ENCODE measurements at places on chromosomes 1 and 21.

DNA sequence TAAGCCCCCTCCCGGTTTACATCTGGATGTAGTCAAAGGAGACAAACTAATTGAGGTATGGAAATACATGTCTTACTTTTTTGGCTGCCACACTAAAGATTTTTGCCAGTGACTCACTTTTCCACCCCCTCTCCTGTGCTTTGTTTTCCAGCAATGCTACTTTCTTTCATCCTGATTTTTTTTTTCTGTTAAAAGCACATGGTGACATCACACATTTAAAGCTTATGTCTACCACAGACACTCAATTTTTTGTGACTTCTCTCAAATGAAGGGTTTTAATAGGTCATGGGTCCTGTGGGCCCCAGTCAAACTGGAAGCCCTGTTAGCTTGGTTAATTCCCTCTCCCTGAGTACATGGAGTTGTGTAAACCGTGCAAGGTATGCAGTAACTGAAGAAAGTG lies 2.2 kb downstream of the PPP1R8 start:
- no peak for DNase-seq

DNA sequence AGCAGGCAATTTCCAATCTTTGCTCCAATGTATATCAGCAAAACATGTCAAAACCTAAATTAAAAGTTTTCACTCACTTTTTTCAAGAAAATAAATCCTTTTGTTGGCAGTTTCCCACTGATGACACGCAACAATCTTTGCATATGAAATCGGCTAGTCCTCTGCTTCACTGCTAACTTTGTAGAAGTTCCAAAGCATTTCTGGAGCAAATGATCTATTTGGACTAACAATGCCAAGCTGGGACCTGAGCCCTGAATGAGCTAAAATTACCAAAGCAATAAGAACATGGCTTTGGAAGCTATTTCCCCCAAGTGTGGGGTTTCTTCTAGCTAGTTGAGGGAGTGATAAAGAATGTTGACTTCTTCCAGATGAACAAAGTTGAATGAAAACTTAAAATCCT lies 5.1 kb downstream of the BEND5 start:
- DNase-seq: no peak

DNA sequence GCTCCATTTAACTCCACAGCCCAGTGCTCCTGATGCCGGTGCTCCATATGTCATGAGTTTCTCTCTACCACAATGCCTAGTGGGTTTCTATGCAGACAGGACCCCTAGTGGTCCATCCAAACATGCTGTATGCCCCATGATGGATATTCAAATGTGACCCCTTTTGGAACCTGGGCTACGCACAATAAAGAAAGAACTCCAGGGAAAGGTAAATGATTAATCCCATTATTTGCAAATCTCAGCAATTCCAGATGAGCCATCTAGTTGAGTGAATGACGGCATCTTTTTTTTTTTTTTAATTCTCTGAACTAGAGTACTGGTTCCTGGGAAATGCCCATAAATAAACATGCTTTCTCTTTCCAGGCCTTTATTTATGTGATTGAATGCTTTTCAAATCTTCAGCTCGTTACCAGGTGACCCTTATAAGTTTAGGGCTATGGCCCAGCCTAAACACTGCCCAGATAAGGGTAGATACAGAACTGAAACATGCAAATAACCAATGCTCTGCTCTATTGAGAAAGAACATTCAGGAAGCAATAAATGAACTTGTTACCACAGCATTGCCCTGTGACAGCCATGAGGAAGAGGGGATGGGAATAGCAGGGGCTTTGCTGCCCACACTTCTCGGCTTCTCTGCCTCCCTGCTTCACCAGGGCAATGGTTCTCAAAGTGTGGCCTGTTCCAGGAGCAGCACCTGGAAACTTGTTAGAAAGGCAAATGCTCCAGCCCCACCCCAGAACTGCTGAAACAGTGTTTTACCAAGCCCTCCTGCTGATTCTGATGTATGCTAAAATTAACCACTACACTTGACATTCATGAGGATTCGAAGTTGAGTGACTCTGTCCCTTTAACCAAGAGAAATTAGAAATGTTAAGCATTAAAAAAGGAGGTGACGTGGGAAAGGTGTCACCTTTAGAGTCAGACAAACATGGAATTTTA lies 151.7 kb downstream of the SEC16B start:
- DNase-seq: no peak

DNA sequence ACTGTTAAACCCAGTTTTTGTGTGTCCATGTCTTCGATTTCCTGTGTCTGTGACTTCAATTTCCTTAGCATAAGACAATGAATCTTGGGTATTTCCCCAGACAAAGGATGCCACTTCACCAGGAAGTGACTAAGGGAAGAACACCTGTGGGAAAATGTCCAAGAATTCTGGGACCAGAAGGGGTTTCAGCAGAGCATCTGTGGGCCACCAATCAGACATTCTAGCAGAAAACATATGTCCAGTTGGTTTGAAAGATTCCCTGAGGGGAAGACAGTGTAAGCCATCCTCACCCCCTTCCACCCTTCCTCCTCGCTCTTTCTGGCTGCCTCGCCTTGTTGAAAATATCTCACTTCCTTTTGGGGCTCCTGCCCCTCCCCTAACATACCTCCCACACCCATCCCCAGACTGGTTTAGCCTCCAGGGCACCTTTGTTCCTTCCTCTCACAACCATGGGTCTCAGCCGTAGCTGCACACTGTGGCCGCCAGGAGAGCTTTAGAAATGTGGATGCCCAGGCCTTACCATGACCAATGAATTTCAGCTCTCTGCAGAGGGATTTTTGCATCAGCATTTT lies 25.5 kb upstream of the IFNAR1 start:
- peak; percentile 51 for DNase-seq

- DNase-seq: no peak
These were observed 112.1 kb downstream of the BCAR3 start for GRCh38 chr1:93569489-93569888.

GRCh38 chr1:14037101-14037847 lies 337.3 kb downstream of the PRDM2 start:
- no peak for DNase-seq

GRCh38 chr1:109904105-109904817 lies 6.4 kb upstream of the CSF1 start:
- DNase-seq: no peak

DNA sequence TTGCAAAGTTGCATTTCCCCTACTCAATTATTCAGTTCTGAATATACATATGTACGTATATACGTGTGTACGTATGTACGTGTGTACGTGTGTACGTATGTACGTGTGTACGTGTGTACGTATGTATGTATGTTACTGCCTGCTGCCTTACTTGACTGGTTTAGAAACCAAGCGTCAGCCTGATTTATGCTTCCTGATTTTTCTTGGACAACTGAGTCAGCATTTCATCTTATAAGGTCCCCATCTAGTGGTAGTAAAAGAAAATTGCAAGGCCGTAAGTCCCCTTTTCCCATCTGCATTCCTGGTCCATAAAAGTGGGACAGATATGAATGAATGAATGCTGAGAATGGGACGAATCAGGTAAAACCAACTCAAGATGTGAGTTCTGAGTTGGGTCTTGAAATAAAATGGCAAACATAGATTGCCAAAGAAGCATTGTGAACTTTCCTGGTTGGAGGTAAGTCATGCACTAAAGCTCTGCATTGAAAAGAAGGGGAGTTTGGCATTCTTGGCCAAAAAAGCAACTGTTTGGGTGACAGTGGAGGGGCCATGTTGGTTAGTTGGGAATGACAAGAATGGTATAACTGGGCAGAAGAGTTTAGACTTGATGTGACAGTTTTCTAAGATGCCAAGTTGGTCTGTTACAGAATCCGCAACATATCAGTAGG lies 76.4 kb upstream of the DNAH14 start:
- DNase-seq: peak; percentile 67

DNA sequence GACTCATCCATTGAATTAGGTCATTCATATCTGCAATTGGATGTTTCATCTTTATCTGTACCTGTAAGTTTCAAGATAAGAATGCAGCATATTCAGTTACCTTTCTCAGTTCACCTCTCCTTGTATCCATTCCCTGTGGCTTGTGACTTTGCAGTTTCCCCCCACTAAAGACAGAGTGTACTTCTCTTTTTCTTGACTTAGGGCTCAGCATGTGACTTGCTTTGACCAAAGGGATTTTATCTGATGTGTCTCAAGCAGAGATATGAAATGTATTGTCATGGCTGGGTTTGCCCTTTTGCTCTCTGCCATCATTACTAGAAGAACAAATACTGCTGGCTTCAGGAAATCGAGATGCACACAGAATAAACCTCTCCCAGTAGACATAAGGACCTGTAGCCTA lies 754.8 kb downstream of the ADGRL2 start:
- DNase-seq: no peak

DNA sequence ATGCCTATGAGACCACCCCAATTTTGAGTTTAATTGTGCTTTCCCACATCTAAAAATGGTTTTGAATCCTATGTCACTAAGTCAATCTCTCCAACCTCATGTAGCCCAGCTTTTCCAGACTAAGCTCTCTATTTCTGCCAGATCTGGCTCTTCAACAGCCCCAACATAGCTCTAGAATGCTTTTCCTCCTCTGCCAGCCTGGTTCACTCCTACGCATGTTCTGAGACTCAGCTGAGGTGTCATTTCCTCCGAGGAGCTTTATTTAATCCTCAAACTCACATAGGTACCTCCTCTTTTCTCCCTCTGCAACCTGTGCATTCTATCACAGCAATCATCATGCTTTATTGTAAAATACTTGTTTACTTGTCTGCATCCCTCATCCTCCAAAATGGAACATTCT lies 517.8 kb upstream of the BEND5 start:
- no peak for DNase-seq

- no peak for DNase-seq
These were observed 368.2 kb downstream of the CAMTA1 start for GRCh38 chr1:7153464-7153863.

GRCh38 chr1:226655251-226656163 lies 83.6 kb downstream of the ITPKB start:
- DNase-seq: no peak

- peak; percentile 16 for DNase-seq
These were observed 62.9 kb downstream of the TBX19 start for GRCh38 chr1:168343566-168343965.

GRCh38 chr1:173438675-173439074 lies 38.5 kb upstream of the PRDX6 start:
- DNase-seq: no peak

GRCh38 chr1:192831706-192832355 lies 23.0 kb downstream of the RGS2 start:
- DNase-seq: no peak

DNA sequence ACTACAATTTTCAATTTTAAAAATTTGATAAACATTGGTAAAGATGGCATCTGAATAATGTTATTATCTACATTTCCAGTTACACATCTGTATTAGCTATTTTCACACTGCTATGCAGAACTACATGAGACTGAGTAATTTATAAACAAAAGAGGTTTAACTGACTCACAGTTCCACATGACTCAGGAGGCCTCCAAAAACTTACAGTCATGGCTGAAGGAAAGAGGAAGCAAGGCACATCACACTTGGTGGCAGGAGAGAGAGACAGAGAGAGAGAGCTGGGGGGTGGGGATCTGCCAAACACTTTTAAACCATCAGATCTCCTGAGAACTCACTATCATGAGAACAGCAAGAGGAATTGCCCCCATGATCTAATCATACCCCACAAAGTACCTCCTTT lies 850.0 kb downstream of the LTN1 start:
- no peak for DNase-seq

DNA sequence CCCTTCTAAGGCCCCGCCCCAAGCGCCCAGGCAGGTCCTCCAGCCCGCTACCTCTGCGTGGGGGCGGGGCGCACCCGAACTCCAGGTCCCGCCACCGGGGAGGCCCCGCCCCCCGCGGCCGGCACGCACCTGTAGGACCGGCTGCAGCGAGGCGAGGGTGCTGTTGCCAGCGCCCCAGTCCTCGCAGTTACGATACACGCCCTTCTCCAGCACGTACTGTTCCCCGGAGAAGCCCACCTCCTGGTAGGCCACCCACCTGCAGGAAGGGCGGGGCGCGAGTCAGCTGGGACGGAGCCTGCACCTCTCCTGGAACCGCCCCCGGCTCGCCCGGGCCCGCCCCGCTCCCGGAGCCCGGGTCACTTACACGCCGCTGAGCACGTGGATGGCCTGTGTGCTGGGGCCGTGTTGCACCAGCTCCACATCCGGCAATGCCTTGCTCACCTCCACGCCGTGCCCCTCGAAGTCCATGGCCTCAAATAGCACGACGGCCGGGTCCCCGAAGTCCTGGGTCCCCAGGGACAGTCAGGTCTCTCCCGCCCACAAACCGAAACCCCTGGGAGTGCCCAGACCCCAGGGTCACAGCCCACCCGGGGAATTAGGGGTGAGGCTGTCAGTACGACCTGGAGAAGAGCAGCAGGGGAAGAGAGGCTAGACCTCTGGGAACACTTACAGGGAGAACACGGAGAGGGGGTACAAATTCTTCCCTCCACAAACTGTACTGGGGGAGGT lies 17.3 kb downstream of the CRYBG2 start:
- peak; percentile 92 for DNase-seq

DNA sequence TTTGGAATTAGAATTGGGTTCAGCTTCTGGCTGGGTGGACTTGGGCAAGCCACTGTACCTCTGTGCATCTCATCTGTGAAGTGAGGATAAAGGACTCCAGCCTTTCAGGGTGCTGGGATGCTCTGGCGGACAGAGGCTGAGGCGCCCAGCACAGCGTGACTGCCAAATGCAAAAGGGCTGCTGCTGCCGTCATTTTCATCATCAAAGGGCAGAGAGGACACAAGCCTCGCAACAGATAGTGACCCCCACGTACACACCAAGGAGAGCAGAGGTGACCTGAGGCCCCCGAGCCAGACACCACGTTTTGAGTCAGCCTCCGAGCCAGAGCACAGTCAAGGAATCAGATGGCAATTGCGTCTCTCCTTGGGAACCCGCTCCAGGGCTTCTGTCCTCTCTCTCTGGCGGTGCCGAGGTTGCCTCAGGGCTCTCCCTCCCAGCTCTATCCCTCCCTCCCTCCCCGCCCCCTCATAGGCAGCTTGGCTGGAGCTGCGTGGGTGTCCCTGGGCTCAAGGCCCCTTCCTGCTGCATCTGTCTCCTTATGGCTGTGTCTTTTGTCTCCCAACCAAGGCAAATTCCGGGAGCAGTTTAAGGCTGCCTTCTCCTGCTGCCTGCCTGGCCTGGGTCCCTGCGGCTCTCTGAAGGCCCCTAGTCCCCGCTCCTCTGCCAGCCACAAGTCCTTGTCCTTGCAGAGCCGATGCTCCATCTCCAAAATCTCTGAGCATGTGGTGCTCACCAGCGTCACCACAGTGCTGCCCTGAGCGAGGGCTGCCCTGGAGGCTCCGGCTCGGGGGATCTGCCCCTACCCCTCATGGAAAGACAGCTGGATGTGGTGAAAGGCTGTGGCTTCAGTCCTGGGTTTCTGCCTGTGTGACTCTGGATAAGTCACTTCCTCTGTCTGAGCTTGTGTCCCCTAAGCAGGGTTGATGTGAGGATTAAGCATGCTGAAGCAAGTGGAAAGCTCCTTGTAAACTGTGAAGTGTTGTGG lies 9.0 kb downstream of the HCRTR1 start:
- DNase-seq: peak; percentile 49
